ENCODE measurements at places on chromosomes 4 and X. TPM values are rescaled to one million over a fixed set of nuclear protein-coding genes. Genes with fewer than 3 reads are reported as not detected.

Gene USP27X
- total RNA-seq = 1.3 TPM

GRCh38 chr4:74962584-74962983, 29.7 kb downstream of the PARM1 start:
- no peaks in the 10 kb centered on the region for H3K4me1 ChIP-seq
- H3K4me3 ChIP-seq = no peak overlapping the region
- no peak for DNase-seq
- no peak overlapping the region for H3K27ac ChIP-seq

Gene RNF150
- 0.75 TPM for total RNA-seq

- H3K4me1 ChIP-seq = no peaks in the 10 kb centered on the region
- DNase-seq = no peak
- H3K27me3 ChIP-seq = no peaks in the 10 kb centered on the region
- no peak overlapping the region for H3K4me3 ChIP-seq
- no peak overlapping the region for H3K27ac ChIP-seq
- no peaks in the 10 kb centered on the region for H3K36me3 ChIP-seq
Observed at GRCh38 chr4:113866611-113867010, 105.1 kb upstream of the CAMK2D start.

DNA sequence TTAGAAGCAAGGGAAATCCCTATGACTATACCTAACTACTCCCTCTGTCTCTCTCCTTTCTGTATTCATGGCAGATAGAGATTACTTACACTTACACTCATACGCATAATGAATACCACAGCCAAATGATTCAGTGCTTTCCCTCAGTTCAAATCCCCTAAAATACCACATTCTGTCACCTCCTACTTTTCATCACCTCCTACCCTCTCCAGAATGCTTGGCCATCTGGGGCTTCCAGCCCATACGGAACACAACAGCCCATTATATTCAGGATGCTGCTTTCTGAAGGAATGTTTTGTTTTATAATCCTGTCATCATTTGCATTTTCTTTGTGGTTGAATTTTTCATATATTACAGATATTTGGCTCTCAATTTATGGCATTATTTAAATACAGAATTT, 361.6 kb downstream of the GRIA2 start:
- H3K4me1 ChIP-seq = no peaks in the 10 kb centered on the region
- no peaks in the 10 kb centered on the region for H3K27me3 ChIP-seq
- DNase-seq = no peak
- H3K4me3 ChIP-seq = no peak overlapping the region
- no peaks in the 10 kb centered on the region for H3K36me3 ChIP-seq

Gene GAGE12F
- not detected for total RNA-seq

DNA sequence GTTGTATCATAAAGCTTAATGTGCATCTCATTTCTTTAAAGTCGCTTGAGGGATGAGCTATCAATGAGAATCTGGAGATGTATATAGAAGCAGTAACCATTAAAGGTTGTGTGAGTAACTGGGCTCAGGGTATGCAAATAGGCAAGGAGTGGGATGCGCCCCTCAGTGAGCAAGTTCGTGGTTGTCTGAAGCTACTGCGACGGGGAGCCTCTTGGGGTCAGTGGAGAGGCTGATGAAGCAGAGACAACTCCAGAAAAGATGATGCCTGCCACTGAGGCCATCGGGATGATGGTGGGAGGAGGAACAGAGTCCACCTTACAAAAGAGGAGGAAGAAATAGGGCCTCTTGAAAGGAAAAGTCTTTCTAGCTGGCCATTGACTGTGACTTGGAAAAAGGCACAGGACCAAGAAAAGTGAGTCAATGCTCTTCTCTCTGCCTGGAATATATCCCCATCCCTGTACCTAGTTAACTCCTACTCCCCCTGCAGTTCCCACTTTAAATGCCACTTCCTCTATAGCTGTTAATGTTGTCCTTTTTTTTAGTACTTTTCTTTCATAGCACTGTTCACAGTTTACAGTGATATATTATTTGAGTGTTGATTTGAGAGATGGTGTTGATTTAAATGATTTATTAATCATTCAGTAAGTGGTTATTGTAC, 51.4 kb upstream of the LSM6 start:
- H3K27ac ChIP-seq = no peak overlapping the region
- H3K4me1 ChIP-seq = no peaks in the 10 kb centered on the region
- no peaks in the 10 kb centered on the region for H3K36me3 ChIP-seq
- no peaks in the 10 kb centered on the region for H3K27me3 ChIP-seq
- DNase-seq = no peak

DNA sequence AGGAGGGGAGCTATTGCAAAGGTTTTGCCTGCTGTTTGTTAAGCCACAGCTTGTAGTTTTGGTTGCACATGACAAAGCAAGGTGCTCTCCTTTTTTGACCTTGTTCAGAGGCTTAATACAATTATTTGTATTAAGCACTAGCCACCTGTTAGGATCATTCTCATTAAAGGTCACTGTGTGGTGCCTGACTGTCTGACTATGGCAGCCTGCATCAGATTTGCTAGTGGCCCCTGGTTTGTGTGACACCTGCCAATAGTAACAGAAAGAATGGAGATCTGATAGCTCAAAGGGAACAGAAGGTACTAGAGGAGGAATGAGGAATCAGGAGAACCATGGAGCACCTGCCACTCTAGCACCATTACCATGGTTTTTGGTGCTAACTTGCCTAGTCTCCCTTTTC, 102.5 kb downstream of the POLA1 start:
- no peaks in the 10 kb centered on the region for H3K4me1 ChIP-seq
- H3K27me3 ChIP-seq = no peaks in the 10 kb centered on the region
- no peaks in the 10 kb centered on the region for H3K36me3 ChIP-seq
- no peak overlapping the region for H3K4me3 ChIP-seq
- DNase-seq = no peak
- no peak overlapping the region for H3K27ac ChIP-seq

DNA sequence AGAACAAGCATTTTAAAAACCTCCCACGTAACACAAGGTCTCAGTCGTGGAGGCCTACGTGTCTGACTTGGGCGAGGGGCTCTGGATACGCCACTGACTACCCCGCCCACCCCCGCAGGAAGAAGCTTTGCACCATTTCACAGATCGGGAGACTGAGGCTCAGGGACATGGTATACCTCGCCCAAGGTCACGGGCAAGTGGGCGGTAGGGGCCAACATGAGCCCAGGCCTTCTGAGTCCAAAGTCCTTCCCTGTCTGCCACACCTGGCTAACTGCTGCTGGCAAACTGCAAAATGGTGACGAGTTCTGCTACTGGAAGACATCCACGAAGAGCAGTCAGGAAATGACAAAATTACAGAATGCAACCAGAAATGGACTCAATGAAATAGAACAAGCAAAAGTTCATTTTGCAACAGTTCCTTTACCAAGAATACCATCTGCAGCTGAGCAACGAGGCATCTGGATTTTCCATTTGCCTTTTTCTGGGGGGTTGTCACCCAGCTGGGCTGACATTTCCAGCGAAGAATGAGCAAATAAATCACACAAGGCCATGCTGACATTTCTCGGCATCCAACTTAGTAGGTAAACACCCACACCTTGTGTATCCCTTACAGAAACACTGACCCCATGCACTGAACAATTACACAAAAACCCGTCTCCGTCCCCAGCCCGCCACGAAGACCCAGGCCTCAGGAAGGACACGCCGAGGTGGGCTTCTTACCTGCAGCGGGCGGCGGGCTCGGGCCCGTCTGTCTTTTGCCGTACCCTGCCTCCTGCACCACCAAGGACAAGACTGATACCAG, 70.2 kb upstream of the AFAP1 start:
- no peak overlapping the region for H3K27ac ChIP-seq
- no peak overlapping the region for H3K4me3 ChIP-seq
- no peaks in the 10 kb centered on the region for H3K27me3 ChIP-seq
- H3K36me3 ChIP-seq = no peaks in the 10 kb centered on the region
- DNase-seq = no peak
- H3K4me1 ChIP-seq = no peaks in the 10 kb centered on the region

DNA sequence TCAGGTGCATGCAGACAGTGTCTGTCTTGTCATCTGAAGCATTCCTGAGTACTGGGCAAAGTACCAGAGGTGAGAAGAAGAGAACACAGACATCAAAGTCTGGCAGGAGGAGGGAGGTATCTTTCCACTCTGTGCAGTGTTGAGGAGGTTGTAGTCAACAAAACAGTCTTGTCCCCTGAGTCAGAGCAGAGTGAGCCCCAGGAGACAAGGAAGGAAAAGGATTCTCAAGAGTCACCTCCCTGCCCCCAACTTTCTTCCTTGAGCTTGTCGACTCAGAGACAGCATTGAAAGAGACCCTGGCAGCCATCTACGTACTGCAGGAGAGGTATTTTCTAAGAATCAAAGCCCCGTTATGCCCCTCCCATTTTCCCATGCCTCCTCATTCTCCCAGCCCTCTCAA, 4.4 kb upstream of the SRPX start:
- no peaks in the 10 kb centered on the region for H3K36me3 ChIP-seq
- H3K4me1 ChIP-seq = no peaks in the 10 kb centered on the region
- no peak overlapping the region for H3K27ac ChIP-seq
- H3K4me3 ChIP-seq = no peak overlapping the region

DNA sequence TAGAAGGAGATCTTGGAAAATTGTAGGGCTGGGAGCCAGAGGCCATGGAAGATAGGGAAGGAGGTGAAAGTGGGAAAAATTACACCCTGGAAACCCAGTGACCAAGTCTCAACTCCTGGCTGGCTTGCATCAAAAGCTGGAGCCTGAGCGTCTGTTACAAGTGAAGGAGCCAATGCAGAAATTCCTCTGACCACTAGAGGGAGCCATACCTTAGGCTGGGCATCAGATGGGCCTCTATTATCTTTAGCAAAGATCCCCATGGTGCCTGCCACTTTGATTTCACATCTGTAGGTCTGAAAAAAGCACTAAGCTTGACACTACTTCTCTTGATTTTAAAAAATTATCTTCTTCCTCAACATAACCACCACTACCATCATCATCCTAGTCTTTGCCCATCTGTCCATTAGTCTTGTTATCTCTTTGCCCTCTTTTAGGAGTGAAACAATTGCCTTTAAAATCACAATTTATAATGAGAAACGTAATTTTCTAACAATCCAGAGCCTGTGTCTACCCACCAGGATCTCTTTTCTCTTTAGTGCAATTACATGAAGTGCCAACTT, 62.9 kb downstream of the ANAPC4 start:
- H3K27me3 ChIP-seq = no peaks in the 10 kb centered on the region
- H3K36me3 ChIP-seq = no peaks in the 10 kb centered on the region
- H3K4me1 ChIP-seq = no peaks in the 10 kb centered on the region
- H3K27ac ChIP-seq = no peak overlapping the region
- no peak overlapping the region for H3K4me3 ChIP-seq

- peaks cover 16% of the 10 kb centered on the region for H3K4me1 ChIP-seq
- no peak overlapping the region for H3K27ac ChIP-seq
- no peak overlapping the region for H3K4me3 ChIP-seq
- H3K27me3 ChIP-seq = no peaks in the 10 kb centered on the region
- DNase-seq = no peak
Observed at GRCh38 chr4:48046059-48046458, 29.5 kb downstream of the NIPAL1 start.

Measured in PC-9 (cell line).